ENCODE measurements at places on chromosomes 6 and 20.

DNA sequence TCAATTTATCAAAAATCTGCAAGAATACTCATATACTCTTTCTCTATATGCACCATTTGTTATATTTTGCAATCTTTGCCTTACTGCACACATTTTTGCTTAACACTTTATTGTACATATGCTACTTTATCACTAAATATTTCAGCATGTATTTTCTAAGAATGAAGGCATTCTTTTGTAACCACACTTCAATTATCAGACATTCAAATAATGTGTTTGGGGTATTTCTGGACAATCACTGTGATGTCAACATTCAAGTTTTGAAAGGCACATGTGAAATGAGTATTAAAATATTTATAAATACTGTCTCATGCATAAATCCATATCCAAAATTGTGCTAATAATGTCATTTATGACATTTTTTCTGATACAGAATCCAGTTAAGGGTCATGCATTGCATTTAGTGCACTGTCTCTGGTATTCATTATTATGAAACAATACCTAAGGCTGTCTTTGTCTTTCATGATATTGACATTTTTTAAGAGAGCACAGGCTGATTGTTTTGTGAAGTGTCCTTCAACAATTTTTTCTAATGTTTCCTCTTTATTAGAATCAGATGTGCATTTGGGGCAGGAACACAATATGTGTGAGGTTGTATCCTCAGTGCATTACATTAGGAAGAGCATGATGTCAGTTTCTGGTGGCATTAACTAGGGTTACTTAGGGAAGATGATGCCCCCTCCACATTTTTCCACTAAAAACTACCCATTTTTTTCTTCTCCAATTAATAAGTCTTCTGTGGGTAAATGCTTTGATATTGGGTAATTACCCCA is 105.7 kb downstream of the MTFR2 start:
- no peak for DNase-seq

GRCh38 chr20:60299951-60300350 is 341.7 kb downstream of the CDH26 start:
- no peak for DNase-seq

DNA sequence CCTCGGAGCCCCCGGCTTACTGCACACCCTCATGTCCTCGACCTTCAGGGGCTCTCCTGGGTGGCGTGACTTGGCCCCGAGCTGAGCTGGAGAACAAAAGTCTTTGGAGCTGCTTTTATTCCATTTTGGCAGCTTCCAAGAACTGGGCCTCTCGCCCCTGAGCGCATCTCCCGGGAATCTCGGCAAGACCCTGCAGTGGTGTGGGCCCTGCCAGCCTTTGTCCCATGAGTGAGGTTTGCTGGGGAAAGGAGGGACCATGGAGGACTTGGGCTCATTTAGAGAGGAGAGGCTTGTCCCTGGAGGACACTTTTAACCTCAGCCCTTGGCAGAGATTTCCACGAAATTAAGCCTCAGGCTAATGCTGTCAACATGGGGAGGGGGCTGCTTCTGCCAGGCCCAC is 62.3 kb upstream of the SLCO4A1 start:
- no peak for DNase-seq

DNA sequence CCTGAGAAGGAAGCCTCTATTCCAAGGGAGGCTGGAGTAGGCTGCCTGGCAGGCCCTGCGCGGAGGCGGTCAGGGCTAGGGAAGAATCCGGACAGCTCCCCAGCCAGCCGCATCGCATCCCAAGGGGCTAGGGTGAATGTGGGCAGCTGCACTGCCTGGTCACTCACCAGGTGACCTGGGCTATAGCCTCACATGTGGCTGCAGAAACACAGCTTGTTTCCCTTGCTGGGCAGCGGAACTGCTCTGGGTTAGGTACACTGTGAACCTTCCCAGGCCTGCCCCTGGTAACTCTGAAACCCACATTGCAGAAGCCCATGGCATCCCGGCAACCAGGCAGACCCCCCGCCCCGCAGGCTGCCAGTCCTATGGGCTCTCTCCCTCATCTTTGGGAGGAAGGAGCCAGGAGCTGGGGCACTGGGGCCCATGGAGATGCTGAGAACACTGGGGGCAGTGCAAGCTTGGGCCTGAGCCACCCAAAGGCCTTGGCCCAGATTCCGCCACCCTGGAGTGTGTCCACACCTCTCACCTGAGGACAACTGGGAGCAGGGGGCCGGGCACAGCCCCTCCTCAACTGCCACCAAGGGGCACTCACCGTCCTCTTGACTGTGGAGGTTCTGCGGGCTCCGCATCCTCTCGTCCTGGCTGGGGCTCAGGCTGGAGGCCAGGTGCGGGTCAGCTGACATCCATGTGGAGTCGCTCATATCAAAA is 111.0 kb downstream of the NOL4L start:
- DNase-seq: no peak

DNA sequence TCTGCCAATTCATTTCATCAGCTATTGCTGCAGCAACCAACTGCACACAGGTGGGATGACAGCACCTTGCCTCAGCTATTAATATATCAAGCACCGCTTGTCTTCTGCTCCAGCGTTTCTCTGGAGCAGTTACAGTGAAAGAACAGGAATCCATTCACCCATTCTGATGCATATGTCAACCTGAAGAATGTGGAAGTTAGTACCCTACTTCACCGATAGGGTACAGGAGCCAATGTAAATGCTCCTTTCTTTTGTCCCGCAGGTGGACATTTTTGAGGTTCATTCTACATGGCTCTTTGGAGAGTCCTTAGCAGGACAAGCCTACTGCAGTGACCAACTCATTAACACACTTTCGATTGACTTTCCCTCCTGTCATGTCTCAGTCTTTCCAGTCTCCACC is 139.9 kb upstream of the PRND start:
- DNase-seq: no peak

DNA sequence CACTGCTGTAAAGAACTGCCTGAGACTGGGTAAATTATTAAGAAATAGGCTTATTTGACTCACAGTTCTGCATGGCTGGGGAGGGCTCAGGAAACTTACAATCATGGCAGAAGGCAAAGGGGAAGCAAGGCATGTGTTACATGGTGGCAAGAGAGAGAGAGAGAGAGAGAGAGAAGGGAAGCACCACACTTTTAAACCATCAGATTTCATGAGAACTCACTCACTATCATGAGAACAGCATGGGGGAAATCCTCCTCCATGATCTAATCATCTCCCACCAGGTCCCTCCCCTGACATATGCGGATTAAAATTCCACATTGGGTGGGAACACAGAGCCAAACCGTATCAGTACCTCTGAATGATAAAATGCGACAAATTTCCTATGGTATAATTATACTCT is 203.9 kb upstream of the MARCKS start:
- no peak for DNase-seq

Data from non-pigmented ciliary epithelial cell (primary cell).